ENCODE measurements at places on chromosomes 4 and X.

DNA sequence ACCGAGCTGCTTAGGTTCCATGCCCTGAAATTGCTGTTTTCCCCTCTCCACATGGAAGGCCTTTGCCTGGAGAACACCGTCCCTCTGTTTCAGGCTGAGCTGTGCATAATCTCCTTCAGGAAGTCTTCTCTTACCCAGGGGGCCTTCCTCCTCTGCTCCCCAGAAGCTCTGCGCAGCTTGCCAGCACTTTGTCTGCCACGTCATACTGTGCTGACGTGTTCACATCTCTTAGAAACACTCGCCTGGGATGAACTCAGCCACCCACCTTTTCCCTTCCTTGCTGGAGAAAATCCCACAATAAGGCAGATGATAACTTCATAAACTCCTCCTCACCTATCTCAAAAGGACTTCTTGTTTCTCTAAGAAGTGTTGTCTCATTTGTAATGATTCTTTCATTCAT lies 110.7 kb downstream of the ARHGAP10 start:
- no peak for DNase-seq

- peak; percentile 22 for DNase-seq
These were observed 528 bp downstream of the FMR1 start for GRCh38 chrX:147912093-147912801.

DNA sequence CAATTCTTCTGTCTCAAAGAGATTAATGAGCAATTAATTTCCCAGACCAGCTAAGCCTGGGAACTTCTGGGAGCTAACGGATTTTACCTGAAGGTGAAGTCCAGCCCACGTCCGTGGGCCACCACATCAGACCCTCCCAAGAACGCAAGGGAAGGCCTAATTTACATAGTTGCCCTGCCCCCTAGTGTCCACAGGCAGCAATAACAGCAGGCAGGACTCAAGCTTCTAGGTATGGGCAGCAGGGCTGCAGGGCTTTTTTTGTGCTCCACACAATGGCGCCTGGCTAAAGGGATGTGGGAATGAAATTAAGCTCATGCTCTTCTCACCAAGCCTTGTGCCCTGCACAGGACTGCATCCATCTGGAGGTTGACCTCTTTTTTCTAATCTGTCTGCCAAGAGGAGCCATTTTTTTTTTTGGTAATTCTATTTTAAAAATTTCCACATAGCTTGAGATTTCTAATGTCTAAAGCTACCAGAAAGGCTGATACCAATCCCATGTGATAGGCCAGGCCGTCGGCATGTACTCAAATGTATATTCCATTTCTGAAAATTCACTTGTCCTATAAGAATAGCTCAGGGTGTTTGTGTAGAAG lies 111.9 kb upstream of the TMEM164 start:
- DNase-seq: peak; percentile 66

DNA sequence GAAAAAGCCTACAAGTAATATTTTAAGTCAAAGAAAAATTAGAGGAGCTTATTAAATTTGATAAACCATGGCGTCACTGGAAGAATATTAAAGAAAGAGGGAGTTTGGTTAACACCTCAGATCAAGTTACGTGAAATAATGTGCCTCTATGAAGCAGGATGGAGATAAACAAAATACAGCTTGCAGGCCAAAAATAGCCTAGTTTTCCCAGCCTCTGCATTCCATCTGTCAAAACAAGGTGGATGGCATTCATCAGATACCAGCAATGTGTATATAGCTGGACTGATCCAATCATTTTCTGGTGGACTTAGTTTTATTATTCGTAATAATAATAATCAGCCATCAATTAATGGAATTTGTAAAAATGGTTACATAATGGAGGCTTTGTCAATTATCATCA lies 230.7 kb downstream of the NR3C2 start:
- DNase-seq: no peak

DNA sequence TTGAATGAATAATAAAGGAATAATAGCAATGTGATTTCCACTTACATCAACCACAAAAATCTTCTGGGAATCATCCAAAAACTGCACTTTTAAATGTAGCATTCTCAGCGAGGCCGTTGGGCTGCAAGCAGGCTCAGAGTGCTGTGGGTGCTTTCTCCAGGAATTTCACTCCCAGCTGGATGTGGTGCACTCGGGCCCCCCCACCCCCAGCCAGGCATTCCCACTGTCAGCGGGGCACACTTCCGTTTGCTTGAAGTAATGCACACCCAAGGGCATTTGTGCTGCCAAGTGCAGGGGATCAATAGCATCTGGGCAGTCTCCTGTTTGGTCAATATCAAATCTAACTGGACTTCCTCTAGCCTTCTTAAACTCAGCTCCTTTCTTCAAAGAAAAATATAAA lies at the start of gene FRMD7:
Gene FRMD7, minus strand, starts transcription at position 278 of the 400 bp plus-strand sequence. Its CDS starts 176 bp downstream, at position 102.
- DNase-seq: peak; percentile 7

GRCh38 chrX:112946227-112946626 lies 105.6 kb upstream of the AMOT start:
- DNase-seq: no peak

DNA sequence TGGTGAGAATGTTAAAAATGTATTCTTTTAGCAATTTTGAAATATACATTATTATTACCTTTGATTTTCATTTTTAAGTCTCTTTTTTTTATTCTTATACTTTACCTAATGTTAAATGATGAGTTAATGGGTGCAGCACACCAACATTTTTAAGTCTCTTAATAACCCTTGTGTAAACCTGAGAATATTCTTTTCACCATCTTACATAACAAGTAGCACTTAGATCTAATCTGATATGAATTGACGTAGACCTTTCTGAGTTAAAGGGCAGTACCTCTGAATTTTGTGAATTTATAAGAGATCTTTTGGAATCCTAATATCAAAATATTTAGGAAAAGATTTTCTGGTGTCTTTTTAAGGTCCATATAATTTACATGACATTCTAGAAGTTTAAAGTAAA lies 110.6 kb downstream of the TTC29 start:
- DNase-seq: no peak

DNA sequence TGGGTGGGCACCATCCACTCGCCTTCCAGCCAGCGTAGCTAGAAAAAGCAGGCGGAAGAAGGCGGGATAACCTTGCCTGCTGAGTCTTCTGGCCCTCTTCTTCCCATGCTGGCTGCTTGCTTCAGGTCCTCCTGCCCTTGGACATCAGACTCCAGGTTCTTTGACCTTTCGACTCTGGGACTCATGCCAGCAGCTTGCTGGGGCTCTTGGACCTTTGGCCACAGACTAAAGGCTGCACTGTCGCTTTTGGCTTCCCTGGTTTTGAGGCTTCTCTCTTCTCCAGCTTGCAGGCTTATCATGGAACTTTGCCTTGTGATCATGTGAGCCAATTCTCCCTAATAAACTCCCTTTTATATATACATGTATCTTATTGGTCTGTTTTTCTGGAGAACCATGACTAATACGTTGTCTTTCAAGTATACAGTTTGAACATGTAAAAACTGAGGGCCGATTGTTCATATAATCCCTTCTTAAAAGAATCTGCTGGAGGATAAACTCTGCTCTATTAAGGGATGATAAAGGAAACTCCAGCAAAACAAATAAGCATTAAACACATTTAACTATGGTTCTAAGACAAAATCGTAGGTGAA lies 116.6 kb upstream of the LCORL start:
- peak; percentile 31 for DNase-seq

DNA sequence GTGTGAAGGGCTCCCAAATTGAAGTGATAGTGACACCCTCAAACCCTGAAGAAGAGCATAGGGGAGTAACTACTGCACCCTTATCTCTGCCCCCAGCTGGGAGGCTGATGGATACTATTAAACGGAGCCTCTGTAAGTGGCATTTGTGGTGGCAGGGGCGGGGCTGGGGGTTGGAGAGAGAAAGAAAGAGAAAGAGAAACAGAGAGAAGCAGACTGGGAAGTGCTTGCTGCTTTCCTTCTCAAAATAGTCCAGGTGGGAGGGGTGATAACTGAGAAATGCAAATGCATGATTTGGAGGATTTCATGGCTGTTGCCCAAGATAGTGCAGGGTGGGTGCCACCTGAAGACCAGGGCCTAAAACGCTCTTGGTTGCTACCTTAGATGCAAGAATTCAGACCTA lies 253.5 kb upstream of the GATB start:
- DNase-seq: no peak

DNA sequence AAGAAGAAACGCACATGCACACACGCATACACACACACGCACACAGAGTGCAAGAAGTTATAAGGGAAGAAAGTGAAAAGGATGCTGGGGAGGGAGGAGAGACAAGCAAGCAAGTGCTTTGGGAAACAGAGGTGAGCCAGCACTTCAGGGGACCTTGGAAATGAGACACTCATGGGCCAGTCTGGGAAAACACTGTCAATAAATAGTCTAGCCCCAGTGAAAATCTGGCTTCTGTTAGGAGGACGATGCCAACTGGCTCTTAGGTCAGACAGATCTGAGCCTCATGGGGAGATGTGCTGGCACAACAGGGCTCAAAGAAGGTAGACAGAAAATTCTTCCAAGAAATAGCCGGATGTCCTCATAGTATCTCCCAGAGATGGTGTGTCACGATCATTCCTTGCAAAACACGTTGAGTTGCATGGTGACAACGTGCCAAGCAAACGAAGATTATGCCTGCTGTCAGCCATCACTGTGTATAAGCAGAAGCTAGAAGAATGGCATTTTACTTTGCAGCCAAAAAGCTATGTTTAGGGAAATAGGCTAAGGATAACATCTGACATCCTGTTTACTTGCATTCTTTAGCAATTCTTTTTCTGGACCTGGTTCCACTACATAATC lies 557 bp upstream of the ARHGEF6 start:
- DNase-seq: no peak

DNA sequence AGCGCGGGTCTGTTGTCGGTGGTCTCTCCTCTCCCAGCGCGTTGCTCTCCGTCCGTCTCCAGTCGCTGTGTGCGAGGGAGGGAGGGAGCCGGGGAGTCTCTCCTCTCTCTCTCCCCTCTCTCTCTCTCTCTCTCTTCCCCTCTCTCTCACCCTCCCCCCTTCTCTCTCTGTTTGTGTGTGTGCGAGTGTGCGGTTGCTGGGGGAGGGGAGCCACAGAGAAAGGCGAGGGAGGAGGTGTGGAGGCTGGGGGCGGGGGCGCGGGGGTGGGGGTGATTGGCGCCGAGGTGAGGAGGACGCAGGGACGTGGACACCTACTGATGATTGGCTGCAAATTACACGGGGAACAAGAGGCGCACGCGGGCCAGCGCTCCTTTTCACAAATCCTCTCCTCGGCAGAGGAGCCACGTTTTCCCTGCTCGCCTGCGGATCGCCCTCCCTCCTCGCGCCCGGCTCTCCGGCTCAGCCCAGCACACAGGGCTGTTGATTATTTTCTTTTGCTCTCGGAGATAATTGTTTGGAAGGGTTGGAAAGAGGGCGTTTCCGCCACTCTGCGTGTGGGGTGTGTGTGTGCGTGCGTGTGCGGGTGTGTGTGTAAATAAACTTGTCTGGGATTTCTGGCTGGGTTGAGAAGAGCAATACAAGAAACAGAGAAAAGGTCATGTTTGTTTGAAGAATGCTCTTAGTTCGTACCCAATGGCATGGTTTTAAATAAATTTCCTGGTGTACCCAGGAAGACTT lies at the start of gene CXXC4:
Gene CXXC4, minus strand, starts transcription at position 73 of the 738 bp plus-strand sequence. CDS start 3,092 bp downstream, outside the sequence.
- peak; percentile 17 for DNase-seq

- DNase-seq: no peak
These were observed 18.0 kb downstream of the OPHN1 start for GRCh38 chrX:68415316-68415715.

GRCh38 chr4:5361968-5362367 lies 310.7 kb downstream of the STK32B start:
- DNase-seq: no peak

- no peak for DNase-seq
These were observed 483.1 kb downstream of the BCOR start for GRCh38 chrX:39614680-39614998.

GRCh38 chrX:156005144-156005543 lies 7.6 kb downstream of the IL9R start:
- DNase-seq: no peak

- no peak for DNase-seq
These were observed 36.1 kb upstream of the IRF2 start for GRCh38 chr4:184510401-184510800.

GRCh38 chrX:29024871-29025270 lies 437.6 kb downstream of the IL1RAPL1 start:
- no peak for DNase-seq

DNA sequence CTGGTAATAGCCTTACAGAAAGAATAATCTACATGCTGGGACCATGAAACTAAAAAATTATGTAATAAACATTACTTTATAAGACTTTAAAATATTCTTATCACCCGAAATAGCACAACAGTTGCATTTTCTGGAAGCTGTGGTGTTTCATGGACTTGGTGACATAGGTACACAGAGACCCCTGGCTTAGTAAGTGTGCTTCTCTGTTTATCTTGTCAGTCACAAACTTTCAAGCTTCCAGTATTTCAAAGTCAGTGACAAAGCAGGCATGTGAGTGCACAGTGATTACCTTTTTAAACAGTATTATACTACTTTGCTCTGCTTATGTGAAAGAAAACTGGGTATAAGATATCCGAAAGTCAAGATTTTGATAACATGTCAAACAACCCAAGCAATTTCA lies 84.3 kb downstream of the PAPSS1 start:
- no peak for DNase-seq

GRCh38 chr4:178316211-178316610 lies 874.0 kb upstream of the AGA start:
- no peak for DNase-seq

GRCh38 chrX:149511081-149511480 lies 6.0 kb upstream of the IDS start:
- DNase-seq: no peak

- peak; percentile 47 for DNase-seq
These were observed 36.0 kb upstream of the NPNT start for GRCh38 chr4:105859233-105859632.

DNA sequence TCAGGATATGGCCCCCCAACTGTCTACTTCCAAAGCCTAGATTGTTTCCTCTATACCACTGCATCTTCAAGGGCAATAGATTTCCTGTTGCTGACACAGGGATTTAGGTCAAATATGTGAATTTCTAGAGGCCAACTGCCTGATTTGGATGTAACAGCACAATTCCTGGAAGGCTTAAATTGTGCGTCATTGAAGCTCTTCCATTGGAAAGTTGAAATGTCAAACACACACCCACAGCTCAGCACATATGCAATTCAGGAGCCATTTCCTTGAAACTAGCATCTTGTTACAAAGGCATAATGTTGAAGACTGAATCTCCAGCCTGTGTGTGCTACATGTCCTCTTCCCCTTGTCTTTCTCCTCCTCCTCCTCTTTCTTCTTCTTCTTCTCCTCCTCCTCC lies 158.6 kb downstream of the STK32B start:
- no peak for DNase-seq

DNA sequence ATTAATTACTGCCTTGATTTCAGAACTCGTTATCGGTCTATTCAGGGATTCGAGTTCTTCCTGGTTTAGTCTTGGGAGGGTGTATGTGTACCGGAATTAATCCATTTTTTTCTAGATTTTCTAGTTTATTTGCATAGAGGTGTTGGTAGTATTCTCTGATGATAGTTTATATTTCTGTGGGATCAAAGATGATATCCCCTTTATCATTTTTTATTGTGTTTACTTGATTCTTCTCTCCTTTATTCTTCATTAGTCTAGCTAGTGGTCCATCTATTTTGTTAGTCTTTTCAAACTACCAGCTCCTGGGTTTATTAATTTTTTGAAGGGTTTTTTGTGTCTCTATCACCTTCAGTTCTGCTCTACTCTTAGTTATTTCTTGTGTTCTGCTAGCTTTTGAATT lies 32.1 kb downstream of the CDX4 start:
- DNase-seq: no peak

Data from COLO829 (cell line).